ENCODE measurements at places on chromosomes 4 and X.

DNA sequence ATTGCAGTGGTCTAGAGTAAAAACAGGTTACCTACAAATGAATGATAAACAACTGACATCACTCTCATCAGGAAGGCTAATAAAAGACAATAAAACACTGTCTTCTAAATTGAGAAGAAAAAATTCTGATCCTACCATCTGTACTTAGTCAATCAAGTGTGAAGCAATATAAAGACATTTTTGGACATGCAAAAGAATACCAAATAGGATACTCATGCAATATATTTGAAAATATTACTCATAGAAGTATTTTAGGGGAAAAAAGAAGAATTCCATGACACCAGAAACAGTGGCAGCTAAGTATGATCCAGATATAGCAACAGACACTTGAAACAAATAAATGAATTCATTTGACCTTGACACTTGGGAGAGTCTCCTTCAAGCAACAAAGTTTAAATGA is 63.8 kb upstream of the FAM120C start:
- DNase-seq = no peak

DNA sequence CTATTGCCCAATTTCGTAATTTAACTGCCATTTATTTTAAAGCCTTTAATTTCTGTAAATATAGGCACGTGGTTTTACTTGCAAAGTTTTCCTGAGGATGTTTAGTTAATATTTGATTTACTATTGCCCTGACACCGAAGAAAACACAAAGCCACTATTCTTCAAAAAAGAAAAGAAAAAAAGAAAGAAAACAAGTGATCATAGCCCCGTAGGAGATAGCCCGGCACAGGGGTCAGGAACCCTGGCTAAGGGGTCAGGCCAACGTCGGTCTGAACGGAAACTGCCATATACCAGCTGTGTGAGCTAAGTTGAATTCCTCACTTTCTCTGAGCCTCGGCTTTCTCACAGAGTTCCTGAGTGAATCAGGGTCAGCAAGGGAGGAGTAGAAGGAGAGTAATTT is 17.7 kb upstream of the LAMP2 start:
- no peak for DNase-seq

DNA sequence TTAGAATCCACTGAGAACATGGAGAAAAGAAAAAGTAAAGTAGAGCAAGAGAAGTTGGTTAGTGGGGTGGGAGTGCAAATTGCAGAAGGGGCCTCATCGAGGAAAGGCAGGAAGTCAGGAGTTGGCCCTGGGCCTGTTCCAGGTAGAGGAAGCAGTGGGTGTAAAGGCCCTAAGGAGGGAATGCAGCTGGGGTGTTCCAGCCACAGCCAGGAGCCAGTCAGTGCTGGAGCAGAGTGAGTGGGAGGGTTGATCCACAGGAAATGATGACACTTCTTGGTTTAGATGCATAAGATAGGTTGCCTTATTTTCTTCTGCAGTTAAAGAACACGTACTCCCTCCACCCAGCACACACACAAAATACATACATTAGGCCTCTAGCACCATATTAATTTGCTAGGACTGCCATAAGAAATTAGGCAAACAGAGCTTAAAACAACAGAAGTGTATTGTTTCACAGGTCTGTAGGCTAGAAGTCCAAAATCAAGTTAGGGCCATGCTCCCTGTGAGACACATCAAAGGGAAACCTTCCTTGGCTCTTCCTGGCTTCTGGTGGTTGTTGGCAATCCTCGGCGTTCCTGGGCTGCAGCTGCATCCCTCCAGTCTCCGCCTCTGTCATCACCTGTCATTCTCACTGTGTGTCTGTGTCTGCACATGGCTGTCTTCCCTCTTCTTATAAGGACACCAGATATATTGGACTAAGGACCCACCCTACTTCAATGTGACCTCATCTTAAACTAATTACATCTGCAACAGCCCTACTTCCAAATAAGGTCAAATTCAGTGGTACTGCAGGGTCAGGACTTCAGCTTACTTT is 205.9 kb downstream of the AASDH start:
- DNase-seq = no peak

GRCh38 chr4:78953769-78954666 is 14.8 kb upstream of the PAQR3 start:
- no peak for DNase-seq

DNA sequence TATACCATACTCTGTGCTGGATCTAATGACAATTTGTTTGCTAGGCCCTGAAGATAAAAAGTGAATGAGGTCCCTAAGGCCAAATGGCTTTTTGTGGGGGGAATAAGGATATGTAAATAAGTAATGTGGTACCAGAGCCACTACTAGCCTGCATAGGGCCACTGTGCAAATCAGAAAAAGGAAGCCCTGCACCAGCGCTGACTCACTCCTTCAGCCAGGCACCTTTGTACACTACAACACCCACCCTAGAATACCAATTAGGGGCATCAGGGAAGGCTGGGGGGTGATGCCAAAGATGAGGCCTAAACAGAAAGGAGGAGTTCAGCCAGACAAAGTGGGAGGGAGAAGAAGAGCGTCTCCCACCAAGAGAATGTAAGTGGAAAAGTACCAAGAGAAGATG is 122.2 kb downstream of the CAMK2D start:
- no peak for DNase-seq

DNA sequence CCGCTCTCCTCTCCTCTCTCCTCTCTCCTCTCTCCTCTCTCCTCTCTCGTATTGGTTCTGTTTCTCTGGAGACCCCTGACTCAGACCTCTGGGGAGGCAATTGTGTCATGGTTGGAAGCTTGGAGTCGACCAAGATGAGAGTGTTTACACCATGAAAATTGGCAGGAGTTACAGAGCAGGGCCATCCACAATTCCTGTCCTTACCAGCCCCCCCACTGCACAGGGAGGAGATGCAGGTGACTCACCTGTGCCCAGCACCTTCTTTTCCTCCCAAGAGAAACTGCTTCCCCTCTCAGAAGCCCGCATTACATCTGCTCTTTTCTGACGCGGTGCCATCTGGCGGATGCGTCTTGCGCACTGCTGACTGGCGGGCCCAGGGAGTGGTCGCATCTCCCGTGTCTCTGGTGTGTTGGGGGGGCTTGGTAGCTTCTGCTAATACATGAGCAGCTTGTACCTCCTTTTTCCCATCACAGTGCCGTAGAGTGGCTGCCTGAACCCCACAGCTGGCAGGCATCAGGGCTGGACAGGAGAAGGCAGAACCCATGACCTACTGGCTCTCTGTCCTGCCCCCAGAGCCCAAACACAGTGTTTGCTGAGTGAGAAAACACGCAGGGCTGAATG is 31.4 kb upstream of the GPR78 start:
- no peak for DNase-seq

DNA sequence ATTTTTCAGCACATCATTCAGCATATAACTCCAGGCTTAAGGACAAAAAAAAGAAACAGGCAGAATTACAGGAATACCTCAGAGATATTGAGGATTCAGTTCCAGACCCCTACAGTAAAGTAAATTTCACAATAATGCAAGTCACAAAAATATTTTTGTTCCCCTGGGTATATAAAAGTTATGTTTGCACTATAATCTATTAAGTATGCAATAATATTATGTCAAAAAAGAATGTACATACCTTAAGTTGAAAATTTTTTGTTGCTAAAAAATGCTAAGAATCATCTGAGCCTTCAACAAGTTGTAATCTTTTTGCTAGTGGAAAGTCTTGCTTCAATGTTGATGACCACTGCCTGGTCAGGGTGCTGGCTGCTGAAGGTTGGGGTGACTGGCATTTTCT is 2532.5 kb downstream of the ARAP2 start:
- DNase-seq = no peak

- no peak for DNase-seq
Measured at GRCh38 chr4:159778298-159778697, 675.4 kb downstream of the RAPGEF2 start.

DNA sequence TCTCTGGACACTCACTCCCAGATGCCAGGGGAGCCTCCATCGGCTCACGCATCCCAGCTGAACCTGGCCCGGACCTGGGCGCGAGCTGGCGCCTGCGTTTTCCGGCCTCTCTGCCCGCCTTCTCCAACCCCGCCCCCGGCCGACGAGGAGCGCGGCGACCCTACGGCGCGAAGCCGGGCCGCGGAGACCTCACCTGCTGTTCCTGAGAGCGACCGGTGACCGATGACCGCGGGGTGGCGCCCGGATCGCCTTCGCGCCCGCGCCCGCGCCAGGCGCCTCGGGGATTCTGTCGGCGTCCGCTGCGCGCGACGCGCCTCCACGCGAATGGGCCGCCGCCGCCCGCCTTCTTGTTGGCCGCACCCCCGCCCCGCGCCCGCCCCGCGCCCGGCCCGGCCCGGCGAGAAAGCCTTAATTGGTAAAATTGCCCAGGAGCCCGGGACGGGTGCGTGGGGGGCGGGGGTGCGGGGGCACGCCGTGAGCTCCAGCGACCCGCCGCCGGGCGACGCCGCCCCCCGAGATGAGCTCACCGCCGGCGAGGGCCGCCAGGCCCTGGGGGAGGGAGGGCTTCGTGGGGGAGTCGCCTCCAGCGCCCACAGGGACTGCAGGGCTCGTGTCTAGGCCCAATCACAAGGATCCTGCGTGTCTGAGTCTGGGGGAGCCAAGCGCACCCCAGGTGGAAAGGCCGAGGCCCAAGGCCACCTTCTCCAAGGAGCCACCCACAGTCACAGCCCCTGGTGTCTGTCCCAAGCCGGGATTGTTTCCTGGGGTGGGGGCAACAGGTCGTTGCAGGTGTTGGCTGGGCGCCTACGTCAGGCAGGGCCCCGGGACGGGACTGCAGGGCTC is at the start of gene FLNA:
Gene FLNA, minus strand, starts transcription at position 322 of the 843 bp plus-strand sequence. CDS start 3,389 bp downstream, outside the sequence.
- no peak for DNase-seq

- no peak for DNase-seq
Measured at GRCh38 chrX:9966775-9967408, at the start of gene CLDN34. Gene CLDN34 (plus strand): TSS chrX:9967358. CDS start chrX:9967358, 0 bp downstream.

DNA sequence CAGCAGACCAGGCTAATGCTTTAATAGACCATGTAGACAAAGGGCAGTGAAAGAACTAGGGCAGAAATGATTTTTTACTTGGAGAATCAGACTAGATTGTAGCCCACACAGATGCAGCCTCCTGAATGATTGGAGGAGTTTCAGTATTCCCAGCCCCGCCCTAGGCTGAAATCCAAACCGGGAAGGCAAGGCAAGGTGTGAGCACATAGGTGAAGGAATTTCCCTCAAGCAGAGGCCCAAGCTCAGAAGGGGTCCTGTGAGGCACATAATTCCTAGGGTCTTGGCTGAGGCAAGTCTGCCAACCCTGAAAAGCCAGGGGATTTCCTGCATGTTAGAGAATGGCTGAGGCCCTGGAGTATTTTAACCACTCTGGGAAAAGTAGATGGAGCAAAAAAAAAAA is 56.4 kb upstream of the PAK3 start:
- no peak for DNase-seq

DNA sequence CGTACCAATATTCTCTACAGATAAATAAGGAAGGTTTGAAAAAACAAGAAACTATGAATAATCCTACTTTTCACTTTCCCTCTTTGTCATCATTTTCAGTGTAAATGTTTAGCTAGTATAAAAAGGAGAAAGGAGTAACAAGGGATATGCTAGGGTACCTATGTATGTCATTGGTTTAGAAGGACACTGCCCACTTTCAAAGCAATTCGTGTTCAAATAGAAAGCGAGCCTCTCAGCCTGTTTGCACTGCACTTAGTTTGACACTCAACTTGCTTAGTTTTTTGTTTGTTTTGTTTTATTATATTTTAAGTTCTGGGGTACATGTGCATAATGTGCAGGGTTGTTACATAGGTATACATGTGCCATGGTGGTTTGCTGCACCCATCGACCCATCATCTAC is 21.6 kb upstream of the RXFP1 start:
- DNase-seq = no peak
